ENCODE measurements at places on chromosomes 7 and 10.

- DNase-seq = no peak
These were observed 137.5 kb downstream of the ZEB1 start for GRCh38 chr10:31456468-31456867.

DNA sequence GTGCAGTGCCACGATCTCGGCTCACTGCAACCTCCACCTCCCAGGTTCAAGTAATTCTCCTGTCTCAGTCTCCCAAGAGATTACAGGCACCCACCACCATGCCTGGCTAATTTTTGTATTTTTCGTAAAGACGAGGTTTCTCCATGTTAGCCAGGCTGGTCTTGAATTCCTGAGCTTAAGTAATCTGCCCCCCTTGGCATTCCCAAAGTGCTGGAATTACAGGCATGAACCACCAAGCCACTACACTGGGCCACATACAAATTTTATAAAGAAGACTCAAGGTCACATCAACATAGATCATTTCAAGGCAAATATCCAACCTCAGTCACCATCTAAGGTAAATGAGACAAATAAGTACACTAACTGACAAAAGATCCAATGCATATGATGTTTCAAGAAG lies 32.1 kb downstream of the IGF2BP3 start:
- no peak for DNase-seq

- DNase-seq = no peak
These were observed 86.4 kb downstream of the PLCE1 start for GRCh38 chr10:94080108-94080507.

GRCh38 chr7:101066141-101066832 lies 19.0 kb upstream of the TRIM56 start:
- no peak for DNase-seq

GRCh38 chr10:24894309-24894708 lies 58.1 kb downstream of the PRTFDC1 start:
- DNase-seq = no peak

- no peak for DNase-seq
These were observed 56.5 kb downstream of the RBM17 start for GRCh38 chr10:6145166-6145987.

DNA sequence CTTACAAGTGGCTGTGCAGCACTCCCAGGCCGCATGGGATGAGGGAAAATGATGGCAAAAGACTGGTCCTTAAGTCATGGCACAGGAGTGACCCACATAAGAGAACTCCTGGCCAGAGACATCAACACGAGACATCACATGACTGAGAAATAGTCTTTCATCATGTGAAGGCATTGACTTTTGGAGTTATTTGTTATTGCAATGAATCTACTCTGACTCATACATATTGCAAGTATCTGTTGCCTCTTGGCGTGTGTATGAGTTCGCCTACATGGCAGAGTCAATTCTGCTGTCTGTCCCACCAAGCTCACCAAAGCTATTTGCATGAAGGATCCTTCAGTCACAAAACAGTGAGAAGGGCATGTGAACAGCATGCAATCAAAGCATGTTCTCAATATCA lies 59.7 kb upstream of the HABP2 start:
- no peak for DNase-seq

GRCh38 chr7:153698046-153698445 lies 354.2 kb upstream of the DPP6 start:
- no peak for DNase-seq

GRCh38 chr7:28686418-28686800 lies 271.7 kb downstream of the TRIL start:
- no peak for DNase-seq

DNA sequence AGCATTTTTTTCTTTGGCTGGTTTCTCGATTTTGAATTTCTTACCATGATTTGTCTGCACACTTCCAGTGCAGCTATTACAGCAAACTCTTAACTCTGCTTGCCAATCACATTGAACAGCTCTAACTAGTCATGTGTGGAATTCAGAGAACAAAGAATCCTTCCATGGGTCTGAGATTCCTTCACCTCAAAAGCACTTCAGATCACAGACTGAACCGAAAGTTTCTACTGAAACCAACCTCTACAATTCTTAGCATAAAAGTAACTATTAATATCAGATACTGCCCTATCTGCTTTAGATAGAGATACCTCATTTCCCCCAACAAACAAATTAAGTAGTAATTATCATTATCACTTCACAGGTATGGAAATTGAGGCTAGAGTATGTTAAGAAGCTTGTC lies 56.5 kb upstream of the SP4 start:
- DNase-seq = no peak
